Cardiac septum (tissue), 1 donor: ENCODE measurements at places on chromosomes 7 and 10. TPM values are rescaled to one million over a fixed set of nuclear protein-coding genes. Genes with fewer than 3 reads are reported as not detected.

DNA sequence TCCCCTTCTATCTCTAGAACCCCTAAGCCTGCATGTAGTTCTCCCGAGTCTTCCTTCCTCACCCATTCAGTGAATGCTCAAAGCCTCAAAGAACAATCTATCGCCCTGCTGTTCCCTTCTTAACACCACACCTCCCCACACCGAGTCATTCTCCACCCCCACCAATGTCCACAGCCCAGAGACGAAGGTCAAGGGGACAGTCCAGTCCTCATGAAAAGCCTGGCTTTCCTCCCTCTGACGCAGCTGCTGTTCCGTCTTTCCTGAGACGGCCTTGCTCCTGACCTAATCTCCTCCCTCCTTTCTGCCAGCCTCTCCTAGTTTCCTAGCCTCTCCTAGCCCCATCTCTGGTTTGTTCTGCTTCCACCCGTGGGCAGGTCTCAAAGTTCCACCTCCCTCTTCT, 9.2 kb downstream of the MOSPD3 start:
- no peak for DNase-seq

- no peak for DNase-seq
Observed at GRCh38 chr7:36219429-36219828, 66.4 kb downstream of the EEPD1 start.

DNA sequence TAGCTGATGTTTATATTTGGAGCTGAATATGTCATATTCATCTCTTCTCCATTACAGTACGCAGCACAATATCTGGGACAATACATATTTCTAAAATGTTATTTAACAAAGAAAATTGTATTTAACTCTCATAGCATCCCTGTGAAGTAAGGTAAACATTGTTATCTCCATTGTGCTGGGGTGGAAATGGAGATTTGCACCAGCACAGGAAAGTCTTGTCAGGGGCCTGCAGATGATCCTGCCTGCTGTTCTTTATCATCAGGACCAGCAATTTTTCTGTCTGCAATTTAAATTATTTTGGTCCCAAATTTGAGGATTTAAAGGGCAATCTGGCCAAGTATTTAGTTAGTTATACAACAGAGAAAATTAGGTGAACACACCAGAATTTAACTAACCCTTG, 144.4 kb downstream of the CPED1 start:
- no peak for DNase-seq

GRCh38 chr7:28490831-28491230, 78.5 kb downstream of the CREB5 start:
- no peak for DNase-seq

- no peak for DNase-seq
Observed at GRCh38 chr7:108724251-108725100, 154.8 kb downstream of the DNAJB9 start.

DNA sequence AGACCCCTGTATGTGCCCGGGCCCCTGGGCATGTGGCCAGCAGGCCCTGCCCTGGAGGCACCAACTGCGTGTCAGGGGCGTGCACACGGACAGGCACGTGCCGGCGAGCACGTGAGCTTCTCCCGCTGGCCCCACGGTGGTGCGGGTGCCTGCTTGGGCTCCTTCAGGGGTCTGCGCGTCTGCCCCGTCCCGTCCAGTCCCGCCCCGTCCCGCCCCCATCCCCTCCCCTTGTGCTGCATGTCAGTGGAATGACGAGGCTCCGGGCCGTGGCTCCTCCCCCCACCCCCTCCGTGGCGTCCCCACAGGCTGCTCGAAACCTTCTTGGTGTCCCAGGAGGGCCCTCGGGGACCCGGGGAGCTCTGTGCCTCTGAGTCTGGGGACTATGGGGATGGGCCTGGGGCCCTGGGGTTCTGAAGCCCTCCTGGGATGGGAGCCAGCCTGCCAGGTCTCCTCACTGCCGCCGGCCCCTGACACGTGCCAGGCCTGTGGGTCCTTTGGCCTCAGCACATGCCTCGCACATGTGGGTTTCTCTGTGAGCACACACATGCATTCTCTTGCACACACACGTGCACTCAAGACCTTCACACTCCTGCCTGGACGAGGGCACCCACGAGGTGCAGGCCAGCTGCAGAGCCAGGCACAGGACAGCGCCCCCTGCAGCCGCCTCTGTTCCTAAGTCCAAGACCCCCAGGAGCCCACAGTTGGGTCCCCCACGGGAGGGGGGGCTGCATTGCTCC, 27.5 kb upstream of the AMZ1 start:
- DNase-seq, result no peak

- no peak for DNase-seq
Observed at GRCh38 chr10:113384181-113384580, 168.7 kb upstream of the HABP2 start.

- DNase-seq, result no peak
Observed at GRCh38 chr10:18401416-18402195, 249.8 kb downstream of the NSUN6 start.

- no peak for DNase-seq
Observed at GRCh38 chr7:22329816-22330524, 27.0 kb downstream of the RAPGEF5 start.

- no peak for DNase-seq
Observed at GRCh38 chr7:128773604-128774003, 2.0 kb downstream of the OPN1SW start.

DNA sequence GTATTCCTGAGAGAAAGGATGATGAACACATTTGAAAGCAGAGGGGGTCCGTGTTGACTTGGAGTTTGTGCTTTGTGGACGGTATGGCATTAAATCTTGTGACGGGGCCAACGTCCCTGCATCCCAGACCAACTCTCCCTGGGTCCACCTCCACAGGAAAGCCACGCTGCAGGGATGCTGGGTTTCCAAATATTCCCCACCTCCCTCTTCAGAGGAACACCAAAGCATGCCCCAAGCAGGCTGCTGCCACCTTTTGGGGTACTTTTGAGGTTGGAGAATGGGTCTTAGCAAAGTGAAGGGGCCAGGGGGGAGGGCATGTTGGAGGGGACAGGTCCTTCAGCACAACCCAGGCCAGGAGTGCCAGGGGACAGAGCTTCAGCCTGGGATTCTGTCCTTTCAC, 504.4 kb downstream of the TCERG1L start:
- no peak for DNase-seq

DNA sequence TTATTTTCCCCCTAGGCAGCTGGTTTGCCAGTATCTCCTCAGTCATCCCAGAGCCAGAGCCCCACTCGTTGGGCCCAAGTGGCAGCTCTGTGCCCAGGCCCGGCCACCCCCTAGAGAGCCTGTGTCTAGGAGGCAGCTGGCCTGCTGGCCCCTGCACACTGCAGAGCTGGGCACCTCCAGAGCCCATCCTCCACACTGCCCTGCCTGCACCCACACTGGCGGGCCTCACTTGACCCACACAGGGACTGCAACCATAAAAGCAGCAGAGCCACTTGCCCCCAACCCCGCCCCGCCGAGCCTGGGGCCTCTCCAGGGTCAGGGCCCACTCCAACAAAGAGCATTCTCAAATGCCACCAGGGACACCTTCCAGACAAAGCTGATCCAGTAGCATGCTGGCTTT, 5.4 kb downstream of the ASB13 start:
- no peak for DNase-seq

GRCh38 chr10:114279901-114280644, 41.0 kb downstream of the VWA2 start:
- DNase-seq, result peak; percentile 36

- no peak for DNase-seq
Observed at GRCh38 chr7:37249240-37249639, 199.4 kb downstream of the ELMO1 start.

GRCh38 chr7:85750454-85750949, 563.6 kb upstream of the SEMA3D start:
- DNase-seq, result no peak

- DNase-seq, result peak; percentile 75
Observed at GRCh38 chr10:48582970-48583369, 21.9 kb downstream of the ARHGAP22 start.

The SFXN2 gene
- 2.8 TPM for total RNA-seq

The UNCX gene
- total RNA-seq, result not detected

The TMEM176B gene
- 44.9 TPM for total RNA-seq

The NUTM2D gene
- total RNA-seq, result 3.0 TPM

The ZNF853 gene
- total RNA-seq, result 14.2 TPM
